ENCODE measurements at places on chromosomes 16 and 17.

- peak; percentile 98 for DNase-seq
Measured at GRCh38 chr16:28211758-28212531, at the start of gene XPO6. TSS of gene XPO6 (minus strand) at chr16:28211965. CDS start at chr16:28211368, 597 bp downstream.

GRCh38 chr17:72321896-72322295 is 201.1 kb downstream of the SOX9 start:
- DNase-seq: no peak

DNA sequence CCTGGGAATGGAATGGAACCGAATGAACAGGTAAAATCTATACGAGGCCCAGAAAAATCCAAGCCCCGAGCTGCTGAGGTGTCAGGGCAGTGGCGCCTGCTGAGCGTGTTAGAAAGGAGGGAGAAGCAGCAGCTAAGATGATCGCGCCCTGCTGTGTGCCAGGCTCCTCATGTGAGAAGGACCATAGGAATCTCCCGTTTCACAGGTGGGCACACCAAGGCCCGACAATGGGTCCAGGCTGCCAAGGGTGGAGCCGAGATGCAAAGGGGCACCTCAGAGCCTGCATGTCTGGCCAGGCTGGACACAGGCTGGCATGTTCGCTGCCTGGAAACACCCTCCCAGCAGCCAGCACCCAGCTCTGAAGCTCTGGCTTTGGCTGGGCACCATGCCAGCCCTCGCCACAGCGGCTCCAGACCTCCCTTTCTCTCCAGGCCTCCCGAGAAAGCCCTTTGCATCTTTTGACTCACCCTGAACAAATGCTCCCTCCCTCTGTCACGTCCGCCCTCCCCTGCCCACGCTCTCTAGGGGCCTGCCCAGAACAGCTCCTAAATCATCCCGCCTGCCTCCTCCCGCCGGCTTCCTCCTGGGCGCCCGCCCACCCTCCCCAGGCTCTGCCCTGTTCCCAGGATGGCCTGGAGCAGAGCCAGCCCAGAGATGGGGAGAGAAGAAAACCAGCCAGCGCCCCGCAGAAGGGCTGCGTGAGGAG is 217.8 kb upstream of the GSE1 start:
- no peak for DNase-seq

DNA sequence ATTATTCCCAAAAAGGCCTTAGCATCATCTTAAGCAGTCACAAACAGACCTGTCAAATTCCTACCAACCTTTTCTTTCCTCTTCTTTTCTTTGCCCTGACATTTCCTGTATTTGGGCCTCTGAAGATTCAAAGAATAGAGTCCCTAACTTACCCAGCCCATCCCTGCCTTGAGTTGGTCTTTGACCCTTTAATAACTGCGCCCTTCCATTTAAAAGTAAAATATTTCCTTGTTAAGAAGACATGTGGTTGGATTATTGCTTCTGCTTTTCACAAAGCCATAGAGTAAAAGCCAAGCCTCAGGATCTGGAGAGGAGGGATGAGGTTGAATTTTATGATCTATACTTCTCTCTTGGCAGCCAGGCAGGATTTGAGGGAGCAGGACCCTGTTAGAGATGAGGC is 13.2 kb upstream of the CCL23 start:
- no peak for DNase-seq

DNA sequence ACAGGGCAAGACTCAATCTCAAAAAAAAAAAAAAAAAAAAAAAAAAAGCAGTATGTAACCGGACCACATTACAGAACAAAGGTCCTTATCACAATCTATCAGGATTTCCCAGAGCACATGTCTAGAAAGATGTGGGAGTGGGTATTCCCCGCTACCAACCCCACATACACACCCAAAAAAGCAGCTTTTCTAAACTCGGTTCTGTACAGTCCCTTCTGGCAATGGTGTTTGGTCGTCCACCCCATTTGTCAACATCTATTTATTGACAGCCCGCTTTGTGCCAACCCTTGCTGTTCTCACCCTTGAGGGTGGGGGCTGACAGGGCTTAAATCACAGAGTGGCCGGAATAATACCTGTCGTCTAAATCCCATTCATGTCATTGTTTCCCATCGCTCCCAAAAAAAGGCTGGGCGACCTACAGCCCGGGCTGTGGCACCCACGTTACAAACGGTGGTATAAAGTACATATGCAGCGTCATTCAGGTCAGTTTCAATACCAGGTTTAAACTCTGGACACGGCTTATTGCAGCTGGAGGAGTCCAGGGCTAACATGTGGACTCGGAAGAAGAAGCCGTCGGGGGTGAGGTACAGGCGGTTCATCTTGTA is 3.6 kb downstream of the C17orf58 start:
- peak; percentile 23 for DNase-seq

GRCh38 chr17:33125552-33125950 is 133.9 kb downstream of the SPACA3 start:
- no peak for DNase-seq

DNA sequence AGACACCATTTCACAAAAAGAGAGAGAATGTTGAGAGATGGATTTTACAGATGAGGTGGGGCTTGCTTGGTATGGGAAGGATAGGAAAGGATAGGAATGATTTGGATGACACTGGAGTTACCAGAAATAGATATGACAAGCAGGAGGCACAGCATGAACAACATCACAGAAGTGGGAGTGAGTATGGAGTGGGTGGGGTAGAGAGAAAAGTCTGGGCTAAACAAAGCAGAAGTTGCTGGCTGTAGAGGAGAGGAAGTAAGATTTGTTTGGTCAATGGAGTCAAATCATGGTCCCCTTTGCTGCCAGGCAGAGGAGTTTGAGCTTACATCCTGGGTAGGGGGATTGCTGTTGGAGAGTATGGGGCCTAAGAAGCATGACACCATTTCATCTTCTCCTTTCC is 101.7 kb downstream of the VAT1L start:
- no peak for DNase-seq

- DNase-seq: no peak
Measured at GRCh38 chr16:73255031-73255430, 207.1 kb upstream of the ZFHX3 start.

DNA sequence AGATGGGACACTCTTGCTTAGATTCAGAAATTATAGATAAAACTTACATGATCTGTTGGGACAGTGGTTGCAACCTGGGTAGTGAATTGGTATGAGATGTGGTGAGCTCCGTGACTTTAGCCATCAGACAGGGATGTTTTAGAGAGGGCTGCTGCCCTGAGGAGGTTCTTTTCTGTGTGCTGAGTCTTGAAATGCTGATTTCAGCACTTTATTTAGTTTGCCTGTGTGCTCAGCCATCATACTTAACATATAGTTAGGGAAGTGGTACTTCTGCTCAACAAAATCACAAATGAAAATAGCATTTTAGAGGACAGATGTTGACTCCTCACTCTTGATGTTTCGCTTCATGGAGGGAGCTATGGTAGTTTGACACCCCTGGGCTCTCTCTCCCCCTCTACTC is 95.9 kb upstream of the CDH13 start:
- no peak for DNase-seq

- no peak for DNase-seq
Measured at GRCh38 chr17:73586275-73586832, 57.9 kb downstream of the SDK2 start.

GRCh38 chr17:34626121-34626681 is 46.8 kb downstream of the TMEM132E start:
- DNase-seq: no peak

DNA sequence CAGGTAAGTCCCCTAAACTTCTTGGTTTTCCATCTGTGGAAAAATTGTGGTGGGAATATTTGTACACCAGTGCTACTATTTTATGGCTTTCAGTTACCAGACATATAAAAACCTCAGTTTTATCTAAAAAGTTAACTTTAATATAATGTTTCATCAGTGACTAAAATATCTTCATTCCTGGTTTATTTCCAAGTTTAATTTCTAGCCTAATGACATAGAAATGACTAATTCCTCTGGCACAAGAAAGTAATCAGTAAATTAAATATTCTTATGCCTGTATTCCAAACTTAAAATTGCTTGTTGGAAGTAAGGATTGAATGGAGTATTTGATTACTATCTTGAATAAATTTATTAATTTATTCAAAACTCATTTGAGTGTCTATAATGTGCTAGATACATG is 757.0 kb downstream of the CDH11 start:
- DNase-seq: no peak

Measured in CD4-positive, alpha-beta T cell treated with Interferon alpha-2 for 1 hour (primary cell).